ENCODE measurements at places on chromosomes 2 and 18. TPM values are rescaled to one million over a fixed set of nuclear protein-coding genes. Genes with fewer than 3 reads are reported as not detected.

GRCh38 chr2:149715005-149715592 is 127.5 kb upstream of the MMADHC start:
- no peak for DNase-seq

DNA sequence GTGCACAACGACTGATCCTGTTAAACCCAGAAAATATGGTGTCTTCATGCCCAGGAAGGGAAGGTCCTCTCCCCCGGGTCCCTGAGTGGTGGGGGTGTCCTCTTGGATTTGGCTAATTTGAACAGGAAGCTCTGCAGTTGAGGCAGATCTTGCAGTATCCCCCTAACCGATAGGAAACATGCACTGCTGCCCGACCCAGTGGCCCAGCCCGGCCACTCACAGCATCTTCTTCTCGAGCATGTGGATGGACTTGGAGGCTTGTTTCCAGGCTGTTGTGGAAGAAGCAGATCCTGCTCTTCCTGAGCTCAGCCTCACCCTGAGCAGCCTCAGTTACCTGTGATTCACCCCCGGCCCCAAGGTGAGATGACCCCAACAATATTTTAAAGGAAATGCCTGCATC is 46.4 kb upstream of the ASB1 start:
- DNase-seq, result no peak

The BMP10 gene
- total RNA-seq, result not detected

The ANO7 gene
- total RNA-seq, result 3.3 TPM

The ALPG gene
- total RNA-seq, result 0.88 TPM

DNA sequence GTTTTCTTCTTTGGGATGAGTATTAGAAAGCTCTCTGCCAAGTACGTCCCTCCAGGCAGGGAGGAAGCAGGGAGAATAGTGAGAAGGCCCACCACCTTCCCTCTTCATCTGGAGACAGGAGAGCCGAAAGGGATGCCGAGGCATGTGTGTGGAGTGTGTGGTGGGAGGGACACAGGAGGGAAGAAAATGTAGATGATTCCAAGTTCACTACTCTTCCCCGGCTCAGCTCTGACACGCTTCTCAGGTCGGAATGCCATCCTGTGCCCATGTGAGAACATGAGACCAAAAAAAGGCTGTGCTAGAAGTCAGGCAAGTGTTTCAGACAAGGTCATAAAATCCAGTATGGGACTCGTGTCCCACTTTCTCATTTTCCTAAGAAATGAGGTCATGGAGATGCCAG is 47.4 kb downstream of the GYPC start:
- DNase-seq, result peak; percentile 45

DNA sequence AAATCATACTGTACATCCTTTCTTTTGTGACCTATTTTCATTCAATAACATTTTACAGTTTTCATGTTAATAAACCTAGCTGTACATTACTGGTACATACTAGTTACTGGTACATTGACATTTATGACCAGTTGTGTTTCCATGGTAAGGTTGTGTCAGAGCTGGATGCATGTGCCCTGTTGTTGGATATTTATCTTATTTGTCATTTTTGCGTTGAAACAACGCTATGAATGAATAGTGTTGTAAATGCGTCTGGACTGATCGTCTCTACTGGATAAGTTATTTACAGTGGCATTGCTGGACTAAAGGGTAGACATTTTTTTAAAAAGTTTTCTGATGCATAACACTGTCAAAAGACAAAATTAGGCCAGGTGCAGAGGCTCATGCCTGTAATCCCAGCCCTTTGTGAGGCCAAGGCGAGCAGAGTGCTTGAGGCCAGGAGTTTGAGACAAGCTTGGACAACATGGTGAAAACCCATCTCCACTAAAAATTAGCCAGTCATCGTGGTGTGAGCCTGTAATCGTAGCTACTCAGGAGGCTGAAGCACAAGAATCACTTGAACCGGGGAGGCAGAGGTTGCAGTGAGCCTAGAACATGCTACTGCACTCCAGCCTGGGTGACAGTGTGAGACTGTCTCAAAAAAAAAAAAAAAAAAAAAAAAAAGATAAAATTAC is 40.2 kb downstream of the MCFD2 start:
- DNase-seq, result no peak

The SALL3 gene
- 0.21 TPM for total RNA-seq

GRCh38 chr2:226608451-226608850 is 191.2 kb downstream of the IRS1 start:
- no peak for DNase-seq

The XDH gene
- total RNA-seq, result 2.5 TPM

- no peak for DNase-seq
These were observed 150.6 kb downstream of the GALNT1 start for GRCh38 chr18:35732162-35732561.

DNA sequence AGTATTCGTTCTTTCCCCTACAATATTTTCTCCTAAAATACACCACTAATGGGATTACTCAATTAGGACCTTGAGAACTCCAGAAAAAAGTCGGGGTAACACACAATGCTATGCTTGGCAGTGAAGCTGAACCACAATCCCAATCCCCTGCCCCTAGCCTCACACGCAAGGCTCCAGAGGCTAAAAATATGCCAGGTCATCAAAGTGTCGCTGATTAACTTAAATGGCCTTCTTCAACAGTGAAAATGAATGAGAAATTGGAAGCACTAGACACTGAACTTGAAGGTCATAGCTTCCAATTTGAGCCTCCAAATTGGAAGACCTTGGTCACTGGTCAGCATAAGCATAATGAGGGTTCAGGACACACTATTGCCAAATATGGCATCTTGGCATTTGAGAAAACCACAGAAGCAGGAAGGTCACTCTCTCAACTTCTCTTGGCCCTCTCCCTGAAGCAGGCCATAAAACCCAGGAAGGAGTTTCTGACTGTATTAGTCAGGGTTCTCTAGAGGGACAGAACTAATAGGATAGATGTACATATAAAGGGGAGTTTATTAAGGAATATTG is 86.0 kb upstream of the SATB2 start:
- no peak for DNase-seq

GRCh38 chr2:237698358-237698694 is 70.9 kb downstream of the LRRFIP1 start:
- DNase-seq, result no peak

DNA sequence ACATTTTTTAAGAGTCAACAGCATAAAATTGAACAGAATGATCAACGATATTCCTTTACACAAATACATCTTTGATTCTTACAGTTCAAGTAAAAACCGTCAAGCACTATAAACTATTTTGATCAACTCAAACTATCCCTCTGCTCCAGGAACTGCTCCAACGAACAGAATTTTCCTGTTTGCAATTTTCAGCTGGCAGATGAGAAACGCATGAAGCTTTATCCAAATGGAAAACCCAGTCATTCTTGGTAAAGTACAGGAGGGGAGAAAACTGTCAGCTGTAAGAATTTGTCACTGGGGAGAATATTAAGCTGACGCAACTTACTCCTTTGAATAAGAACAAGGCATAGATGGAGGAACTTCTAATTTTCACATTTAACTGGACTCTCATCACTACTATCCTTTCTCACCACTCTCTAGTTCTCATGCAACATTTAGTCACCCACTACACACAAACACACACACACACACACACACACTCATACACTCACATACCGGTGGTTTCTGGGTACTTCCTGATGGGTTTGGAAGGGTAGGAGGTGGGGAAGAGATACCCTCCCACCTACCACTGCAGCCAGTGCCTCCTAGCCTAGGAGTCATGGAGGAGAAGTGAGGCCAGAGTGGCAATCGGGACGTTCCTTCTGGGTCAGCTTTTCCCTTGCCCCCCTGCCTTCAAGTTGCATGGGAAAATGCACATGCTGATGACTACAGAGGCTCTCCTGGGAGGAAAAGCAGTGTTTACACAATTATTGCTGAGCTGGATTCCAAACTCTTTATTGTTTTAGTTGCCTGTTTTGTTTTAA is 54.0 kb upstream of the SPATS2L start:
- no peak for DNase-seq

DNA sequence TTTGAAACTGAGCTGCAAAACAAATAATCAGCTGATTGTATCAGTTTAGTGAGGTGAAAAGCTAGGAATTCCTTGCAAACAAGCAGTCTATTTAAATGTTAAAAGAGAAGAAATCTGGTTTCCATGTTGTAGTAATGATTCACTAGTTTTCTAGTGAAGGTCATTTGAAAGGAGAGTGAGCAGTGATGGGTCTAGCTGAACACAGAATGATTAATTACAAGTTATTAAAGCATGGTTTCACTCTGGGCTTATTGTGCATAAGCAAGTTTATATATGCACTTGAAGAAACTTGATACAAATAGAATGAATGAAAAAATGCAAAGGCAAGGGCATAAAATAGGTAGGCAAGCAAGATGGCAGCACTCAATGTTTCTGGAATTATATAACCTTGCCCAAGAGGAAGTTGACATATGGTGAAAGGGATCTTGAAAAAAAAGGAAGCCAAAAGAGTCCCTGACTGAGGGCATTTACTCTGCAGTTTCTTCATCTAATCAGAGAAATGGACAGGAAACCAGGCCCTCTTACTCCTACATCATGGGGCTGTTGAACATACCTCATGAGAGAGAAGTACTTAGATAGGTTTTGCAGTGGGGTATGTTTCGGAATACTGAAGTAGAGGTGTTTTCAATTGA is 53.2 kb downstream of the PLCL1 start:
- no peak for DNase-seq

DNA sequence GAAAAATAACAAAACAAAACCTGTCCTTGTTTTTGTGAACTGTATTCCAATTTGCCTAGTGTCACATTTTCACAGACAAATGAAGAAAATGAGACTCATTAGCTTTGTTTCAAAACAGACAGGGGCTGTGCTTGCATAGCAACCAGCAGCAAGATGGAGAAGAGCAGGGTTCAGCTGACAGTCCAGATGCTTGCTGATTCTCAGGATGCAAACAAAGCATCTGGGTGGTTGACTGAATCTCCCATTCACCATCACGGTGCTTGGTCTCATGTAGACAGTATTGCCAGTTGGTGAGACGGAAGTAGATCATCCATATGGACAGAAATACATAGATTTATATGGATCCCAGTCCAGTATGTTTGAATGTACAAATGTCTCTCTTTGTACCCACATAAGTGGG is 326.8 kb downstream of the CCDC85A start:
- DNase-seq, result no peak

The TOGARAM2 gene
- 1.6 TPM for total RNA-seq

The NEMP2 gene
- total RNA-seq, result 7.2 TPM

The SCG2 gene
- 75.1 TPM for total RNA-seq

The KCTD1 gene
- 163 TPM for total RNA-seq

DNA sequence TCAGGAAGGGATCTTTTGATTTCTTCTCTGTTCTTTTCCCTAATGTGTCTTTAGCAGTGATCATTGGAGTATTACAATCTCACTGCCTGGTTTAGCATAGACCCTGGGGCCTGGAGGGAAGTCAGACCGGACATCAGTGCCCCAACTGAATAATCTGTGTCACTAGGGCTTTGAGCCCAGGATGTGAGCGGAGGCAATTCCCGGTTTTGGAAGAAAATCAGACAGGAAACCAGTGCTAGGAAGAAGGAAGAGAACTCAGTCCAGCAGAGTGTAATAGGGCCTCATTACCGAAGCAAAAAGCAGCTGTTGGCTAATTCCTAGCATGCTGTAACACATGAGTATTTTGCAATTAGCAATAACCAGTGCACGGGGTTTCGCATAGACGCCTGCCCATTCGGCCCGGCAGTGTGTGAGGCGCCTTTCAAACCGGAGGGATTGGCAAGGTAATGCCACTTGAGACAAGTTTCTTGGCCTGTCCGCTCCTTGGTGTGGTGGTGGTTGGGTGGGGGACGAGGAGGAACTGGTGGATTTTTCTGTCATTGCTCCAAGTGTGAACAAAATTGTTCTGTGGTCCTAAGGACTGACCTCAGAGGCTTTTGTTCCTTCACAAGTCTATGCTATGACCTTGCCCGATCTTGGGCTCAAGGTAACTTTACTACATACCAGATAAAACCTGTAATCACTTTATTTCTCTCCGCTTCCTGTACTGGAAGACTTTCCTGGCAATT is 2.8 kb downstream of the FOSL2 start:
- no peak for DNase-seq

- DNase-seq, result no peak
These were observed 350.7 kb upstream of the MYT1L start for GRCh38 chr2:2681711-2682251.

DNA sequence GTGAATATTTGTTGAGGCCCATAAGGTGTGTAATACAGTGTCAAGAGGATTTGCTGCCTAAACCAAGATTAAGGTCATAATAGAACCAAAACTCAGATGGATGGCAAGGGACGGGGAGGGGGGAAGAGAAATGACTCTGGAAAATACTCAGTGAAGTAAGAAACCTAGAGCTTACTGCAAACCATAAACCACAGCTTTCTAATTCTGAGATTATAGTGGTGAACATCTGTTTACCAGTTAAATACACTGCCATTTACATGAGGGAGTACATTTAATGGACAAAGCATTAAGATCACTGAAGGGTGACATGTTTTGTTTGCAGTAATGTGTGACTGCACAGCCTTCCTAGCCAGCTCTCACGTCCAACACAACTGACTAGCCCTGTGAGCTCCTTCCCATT is 19.8 kb downstream of the EVX2 start:
- no peak for DNase-seq

DNA sequence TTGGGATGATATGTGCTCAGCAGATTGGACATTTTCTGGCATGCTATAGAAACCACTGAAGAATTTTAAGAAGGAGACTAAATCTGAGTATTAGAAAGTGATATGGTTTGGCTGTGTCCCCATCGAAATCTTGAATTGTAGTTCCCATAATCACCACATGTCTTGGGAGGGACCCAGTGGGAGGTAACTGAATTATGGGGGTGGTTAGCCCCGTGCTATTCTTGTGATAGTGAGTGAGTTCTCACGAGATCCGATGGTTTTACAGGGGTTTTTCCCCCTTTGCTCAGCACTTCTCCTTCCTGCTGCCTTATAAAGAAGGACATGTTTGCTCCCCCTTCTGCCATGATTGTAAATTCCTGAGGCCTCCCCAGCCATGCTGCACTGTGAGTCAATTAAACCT is 535.9 kb upstream of the VRK2 start:
- no peak for DNase-seq

DNA sequence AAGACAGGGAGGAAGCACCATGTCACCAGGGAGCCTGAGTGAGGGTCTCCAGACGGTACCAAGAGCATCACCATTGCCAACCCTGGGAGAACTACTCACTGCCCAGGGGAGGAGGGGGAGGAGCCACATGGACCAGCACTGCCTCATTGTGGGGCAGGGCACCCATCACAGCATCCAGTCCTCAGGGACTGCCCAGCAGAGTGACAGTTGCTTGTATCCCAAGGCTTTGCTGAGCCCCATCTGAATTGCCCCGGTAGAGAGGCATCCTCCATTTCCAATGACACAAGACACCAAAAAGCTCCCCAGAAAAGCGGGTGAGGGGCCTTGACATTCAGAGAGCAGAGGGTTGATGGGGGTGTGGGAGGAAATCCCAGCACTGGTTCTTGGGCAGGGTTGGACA is 6.8 kb upstream of the CIB4 start:
- no peak for DNase-seq

- peak; percentile 32 for DNase-seq
These were observed 111.5 kb downstream of the MCFD2 start for GRCh38 chr2:46803911-46804670.

GRCh38 chr2:128644718-128645256 is 326.1 kb upstream of the HS6ST1 start:
- DNase-seq, result peak; percentile 54

- no peak for DNase-seq
These were observed 145.1 kb downstream of the CDC42EP3 start for GRCh38 chr2:37526323-37526722.

GRCh38 chr2:240419271-240419670 is 16.2 kb upstream of the GPC1 start:
- peak; percentile 45 for DNase-seq

- DNase-seq, result peak; percentile 56
These were observed 85.7 kb downstream of the INHBB start for GRCh38 chr2:120431386-120432292.

The PFN4 gene
- total RNA-seq, result 1.3 TPM

- DNase-seq, result no peak
These were observed 21.6 kb upstream of the ITM2C start for GRCh38 chr2:230843132-230843531.

The CD8B2 gene
- 0.31 TPM for total RNA-seq

The FOSL2 gene
- 100 TPM for total RNA-seq
